ENCODE measurements at places on chromosomes 4 and X.
A peak's percentile ranks its signal among the peaks of the same experiment; 100 is the strongest.

DNA sequence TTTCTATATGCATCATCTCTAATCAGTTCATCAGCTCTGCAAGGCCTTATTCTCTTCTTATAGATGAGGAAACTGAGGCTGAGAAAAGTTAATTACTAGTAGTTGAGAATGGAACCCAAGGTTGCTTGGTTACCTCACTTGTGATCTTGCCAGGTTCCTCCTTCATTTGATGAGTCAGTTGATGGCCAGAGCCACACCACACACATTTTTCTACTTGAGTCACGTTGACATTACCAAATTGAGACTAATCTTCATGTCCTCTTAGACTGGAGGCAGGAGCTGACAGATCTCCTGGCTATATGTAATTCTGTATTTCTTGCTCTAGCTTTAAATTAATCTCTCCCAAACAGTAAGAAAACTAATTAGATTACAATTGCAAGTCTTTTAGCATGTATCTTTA lies 428.4 kb downstream of the AFF2 start:
- peak; percentile 50 for DNase-seq

GRCh38 chr4:171785388-171785787 lies 27.8 kb upstream of the GALNTL6 start:
- DNase-seq = peak; percentile 0

DNA sequence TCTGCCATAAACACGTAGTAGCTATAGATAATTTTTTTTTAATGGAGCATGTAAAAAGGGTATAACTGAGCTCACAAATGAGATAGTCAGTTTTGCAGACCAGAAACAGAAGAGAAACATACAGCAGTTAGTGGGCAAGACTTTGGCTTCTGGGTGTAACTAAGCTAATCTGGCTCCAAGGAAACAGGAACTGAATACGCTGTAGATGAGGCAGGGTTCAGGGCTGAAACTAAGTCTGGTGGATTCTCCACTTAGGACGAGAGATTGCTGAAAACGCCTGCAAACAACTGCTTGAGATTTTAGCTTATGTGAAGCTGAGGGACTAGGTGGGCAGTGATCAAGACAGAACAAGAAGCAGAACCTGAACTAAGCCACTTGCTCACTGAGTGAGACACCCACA lies 91.7 kb downstream of the SMIM20 start:
- no peak for DNase-seq

DNA sequence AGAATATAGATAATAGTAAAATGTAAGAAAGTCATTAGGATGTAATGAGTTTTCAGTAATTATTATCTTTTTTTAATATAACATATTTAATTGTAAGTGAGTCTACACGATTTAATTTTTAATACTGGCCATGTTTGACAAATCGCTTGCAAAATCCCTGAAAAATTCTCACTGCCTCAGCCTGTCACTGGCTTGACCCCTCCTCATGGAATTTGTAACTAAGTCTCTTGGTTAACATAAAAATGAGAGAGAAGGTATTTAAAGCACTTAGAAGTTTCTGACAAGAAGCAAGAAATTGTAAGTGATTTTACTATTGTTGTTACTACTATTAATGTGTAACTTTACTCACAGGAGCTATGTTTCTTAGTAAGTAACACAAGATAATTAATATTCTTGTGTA lies 237.9 kb upstream of the GK2 start:
- DNase-seq = no peak

- no peak for DNase-seq
Observed at GRCh38 chr4:109319684-109320083, 17.2 kb upstream of the COL25A1 start.

GRCh38 chrX:10744007-10744406 lies 123.6 kb upstream of the MID1 start:
- no peak for DNase-seq

DNA sequence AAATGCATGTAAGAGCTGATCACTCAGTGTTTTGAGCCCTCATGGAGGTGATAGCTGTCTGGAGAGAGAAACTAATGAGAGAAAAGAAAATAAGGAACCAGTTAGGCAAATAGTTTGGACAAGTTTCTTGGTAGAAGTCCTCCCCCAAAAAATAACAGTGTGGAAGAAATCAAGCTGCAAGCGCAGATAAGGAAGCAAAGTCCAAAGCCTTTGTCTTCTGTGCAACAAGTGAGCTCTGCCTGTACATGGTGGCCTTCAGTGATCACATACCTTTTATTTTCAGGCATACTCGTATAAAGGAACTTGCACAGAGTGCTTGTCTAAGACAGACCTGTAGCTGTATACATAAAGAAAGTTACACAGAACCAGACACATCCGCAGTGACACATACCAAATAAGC lies 2.5 kb upstream of the UGT2A3 start:
- no peak for DNase-seq

- no peak for DNase-seq
Observed at GRCh38 chr4:28373191-28373590, 1512.5 kb downstream of the STIM2 start.

GRCh38 chr4:123825596-123826291 lies 429.1 kb downstream of the SPRY1 start:
- DNase-seq = no peak

GRCh38 chrX:67612231-67612630 lies 68.4 kb downstream of the AR start:
- peak; percentile 36 for DNase-seq

GRCh38 chr4:1172228-1172851 lies at the start of gene SPON2:
Gene SPON2 (minus strand): TSS chr4:1172583.
- no peak for DNase-seq

- DNase-seq = no peak
Observed at GRCh38 chr4:10348241-10348640, 109.0 kb downstream of the ZNF518B start.

DNA sequence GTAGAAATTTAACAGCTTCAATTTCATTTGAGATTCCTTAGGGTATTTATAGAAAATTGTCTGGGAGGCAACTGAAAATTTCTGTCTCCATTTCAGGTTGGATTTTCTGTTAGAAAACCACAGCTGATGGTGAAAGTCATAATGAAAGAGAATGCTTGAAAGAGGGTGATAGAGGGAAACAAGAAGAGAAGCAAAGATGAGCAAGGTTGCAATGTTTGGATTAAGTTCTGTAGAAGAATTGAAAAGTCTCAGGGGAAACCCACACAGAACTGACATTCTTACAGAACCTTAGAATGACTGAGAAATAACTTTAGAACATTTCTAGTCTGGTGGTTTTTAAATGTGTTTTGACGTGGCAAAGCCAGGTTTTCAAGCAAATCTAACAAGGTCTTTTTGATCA lies 14.7 kb downstream of the GBA3 start:
- DNase-seq = no peak

DNA sequence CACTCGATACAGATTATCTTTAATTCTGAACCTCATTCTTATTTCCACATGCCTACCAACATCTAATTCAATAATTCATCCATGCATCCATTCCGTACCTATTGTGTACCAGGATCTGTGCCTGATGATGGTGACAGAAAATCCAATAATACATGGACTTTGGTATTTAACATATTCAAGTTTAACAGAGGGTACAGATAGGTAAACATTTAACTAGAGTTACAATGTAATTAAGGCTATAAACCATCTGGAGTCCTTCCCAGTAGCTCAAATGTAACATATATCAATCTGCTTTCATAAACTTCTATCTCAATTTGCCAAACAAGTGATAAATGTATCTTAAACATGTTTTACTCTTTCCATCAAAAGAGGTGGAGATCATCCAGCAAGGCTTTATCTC lies 561.5 kb upstream of the FTHL17 start:
- DNase-seq = no peak

- DNase-seq = no peak
Observed at GRCh38 chrX:100926453-100926852, 2.3 kb downstream of the XKRX start.

DNA sequence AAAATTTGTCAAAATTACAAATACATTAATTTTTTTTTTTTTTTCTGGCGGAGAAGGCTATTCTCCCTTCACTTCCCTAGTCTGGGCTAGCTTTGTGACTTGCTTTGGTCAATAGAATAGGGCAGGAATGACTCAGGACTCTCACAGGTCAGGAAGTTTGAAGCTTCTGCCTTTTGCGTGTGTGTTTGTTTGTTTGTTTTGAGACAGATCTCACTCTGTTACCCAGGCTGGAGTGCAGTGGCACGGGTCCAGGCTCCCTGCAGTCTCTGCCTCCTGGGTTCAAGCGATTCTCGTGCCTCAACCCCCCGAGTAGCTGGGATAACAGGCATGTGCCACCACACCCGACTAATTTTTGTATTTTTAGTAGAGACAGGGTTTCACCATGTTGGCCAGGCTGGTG lies 55.9 kb upstream of the USP9X start:
- no peak for DNase-seq

DNA sequence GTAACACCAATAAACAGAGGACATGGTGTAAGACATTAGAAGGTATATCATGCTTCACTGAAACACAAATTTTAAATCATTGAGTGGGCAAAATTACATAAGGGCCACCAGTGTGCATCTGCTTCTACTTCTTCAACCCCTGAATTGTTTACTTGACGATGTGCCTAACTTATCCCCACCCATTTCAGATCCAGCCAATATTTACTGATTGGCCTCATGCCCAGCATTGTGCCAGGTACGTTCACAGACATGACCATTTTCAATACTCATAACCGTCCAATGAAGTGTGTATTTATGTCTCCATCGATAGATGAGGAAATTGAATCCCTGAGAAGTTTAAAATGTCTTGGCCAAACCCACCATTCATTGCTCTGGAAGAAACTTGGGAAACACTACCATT lies 208.3 kb upstream of the MID1 start:
- DNase-seq = no peak

- DNase-seq = peak; percentile 10
Observed at GRCh38 chr4:81723927-81724587, 252.3 kb upstream of the RASGEF1B start.

- peak; percentile 91 for DNase-seq
Observed at GRCh38 chr4:81207828-81208227, 7.2 kb downstream of the PRKG2 start.

- DNase-seq = no peak
Observed at GRCh38 chrX:45372151-45372550, 171.5 kb upstream of the DIPK2B start.

- DNase-seq = peak; percentile 41
Observed at GRCh38 chr4:21792736-21793135, 155.8 kb downstream of the KCNIP4 start.

DNA sequence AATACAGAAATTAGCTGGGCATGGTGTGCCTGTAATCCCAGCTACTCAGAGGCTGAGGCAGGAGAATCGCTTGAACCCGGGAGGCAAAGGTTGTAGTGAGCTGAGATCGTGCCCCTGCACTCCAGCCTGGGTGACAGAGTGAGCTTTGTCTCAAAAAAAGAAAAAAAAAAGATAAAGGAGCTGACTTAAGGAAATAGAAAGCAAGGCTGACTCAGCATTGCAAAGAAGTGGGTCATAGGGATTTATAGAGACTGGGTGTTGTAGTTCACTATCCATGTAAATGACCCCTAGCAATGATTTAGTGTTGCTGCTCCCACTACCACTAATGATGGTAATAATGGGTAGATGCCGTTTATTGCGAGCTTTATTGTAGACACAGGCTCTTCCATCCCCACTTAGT lies 47.6 kb downstream of the ADD1 start:
- DNase-seq = peak; percentile 50

DNA sequence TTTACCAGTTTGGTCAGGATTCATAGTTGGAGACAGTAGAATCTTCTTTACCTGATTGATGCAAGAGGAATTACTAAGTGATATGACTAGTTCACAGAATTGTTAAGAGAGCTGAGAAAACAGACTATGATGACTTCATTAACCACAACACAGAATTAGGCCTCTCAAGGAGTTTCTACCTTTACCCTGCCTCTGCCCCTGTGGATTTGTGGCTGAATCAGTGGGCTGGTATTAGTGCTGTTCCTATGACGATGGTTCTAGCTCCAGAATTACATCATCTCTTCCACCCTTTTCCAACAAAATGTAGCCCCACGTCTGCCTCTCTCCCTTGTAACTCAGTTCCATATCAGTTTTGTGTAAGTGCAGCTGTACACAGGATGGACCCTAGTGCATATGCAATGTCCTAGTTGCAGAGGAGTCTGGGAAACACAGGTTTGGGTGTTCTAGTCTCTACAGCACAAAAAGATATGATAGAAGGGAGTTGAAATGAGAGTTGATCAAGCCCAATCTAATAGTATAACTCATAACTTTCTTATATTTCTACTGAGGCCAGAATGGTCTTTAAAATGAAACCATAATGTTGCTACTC lies 99.3 kb downstream of the ANXA5 start:
- DNase-seq = peak; percentile 80

GRCh38 chr4:188627892-188628291 lies 488.7 kb downstream of the TRIML1 start:
- DNase-seq = peak; percentile 3

- DNase-seq = no peak
Observed at GRCh38 chr4:134126955-134127354, 74.6 kb downstream of the PABPC4L start.

DNA sequence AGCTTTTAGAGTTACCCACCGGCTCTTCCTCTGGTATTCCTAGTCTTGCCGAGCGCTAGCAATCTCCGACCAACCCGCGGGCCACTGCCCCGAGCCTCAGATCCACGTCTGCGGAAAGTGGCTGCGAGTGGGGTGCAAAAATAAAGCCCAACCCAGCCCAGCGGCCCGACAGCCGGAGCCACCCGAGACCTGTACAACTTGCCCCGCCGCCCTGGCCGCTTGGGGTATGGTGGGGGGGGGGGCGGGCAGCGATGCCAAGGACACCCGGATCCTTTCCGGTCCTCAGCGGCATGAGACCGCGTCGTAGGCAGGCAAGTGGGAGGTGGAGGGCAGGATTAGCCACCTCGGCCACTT lies 1.6 kb downstream of the SLITRK4 start:
- no peak for DNase-seq

- DNase-seq = peak; percentile 99
Observed at GRCh38 chr4:38967260-38968095, 64.7 kb downstream of the TMEM156 start.

- DNase-seq = no peak
Observed at GRCh38 chr4:85854546-85854945, 379.6 kb downstream of the ARHGAP24 start.

GRCh38 chr4:17646693-17647092 lies 32.3 kb downstream of the MED28 start:
- no peak for DNase-seq

DNA sequence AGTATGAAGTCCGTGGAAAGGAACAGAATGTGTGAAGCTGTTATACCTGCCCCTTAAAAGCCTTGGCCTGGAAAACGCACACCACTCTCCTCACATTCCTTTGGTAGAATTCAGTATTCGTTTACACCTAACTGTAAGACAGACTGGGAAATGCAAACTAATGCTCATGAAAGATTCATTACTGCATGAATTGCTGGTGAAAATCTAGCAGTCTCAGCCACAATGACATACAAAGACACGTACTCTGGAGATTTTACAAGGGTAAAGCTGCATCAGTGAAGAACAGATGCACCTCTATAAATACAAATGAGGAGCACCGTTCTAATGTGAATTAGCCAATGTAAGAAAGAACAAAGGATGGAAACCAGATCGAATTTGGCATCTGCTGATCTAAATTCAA lies 2051.3 kb downstream of the PCDH7 start:
- no peak for DNase-seq

DNA sequence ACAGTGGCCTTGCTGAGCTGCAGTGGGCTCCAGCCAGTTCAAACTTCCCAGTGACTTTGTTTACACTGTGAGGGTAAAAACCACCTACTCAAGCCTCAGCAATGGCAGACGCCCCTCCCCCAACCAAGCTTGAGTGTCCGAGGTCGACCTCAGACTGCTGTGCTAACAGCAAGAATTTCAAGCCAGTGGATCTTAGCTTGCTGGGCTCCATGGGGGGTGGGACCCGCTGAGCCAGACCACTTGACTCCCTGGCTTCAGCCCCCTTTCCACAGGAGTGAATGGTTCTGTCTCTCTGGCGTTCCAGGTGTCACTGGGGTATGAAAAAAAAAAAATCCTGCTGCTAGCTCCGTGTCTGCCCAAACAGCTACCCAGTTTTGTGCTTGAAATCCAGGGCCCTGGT lies 168.9 kb upstream of the INTU start:
- DNase-seq = no peak

Measured in fibroblast of upper back skin (primary cell).